ENCODE measurements at places on chromosomes 12 and 14. TPM values are rescaled to one million over a fixed set of nuclear protein-coding genes. Genes with fewer than 3 reads are reported as not detected.

DNA sequence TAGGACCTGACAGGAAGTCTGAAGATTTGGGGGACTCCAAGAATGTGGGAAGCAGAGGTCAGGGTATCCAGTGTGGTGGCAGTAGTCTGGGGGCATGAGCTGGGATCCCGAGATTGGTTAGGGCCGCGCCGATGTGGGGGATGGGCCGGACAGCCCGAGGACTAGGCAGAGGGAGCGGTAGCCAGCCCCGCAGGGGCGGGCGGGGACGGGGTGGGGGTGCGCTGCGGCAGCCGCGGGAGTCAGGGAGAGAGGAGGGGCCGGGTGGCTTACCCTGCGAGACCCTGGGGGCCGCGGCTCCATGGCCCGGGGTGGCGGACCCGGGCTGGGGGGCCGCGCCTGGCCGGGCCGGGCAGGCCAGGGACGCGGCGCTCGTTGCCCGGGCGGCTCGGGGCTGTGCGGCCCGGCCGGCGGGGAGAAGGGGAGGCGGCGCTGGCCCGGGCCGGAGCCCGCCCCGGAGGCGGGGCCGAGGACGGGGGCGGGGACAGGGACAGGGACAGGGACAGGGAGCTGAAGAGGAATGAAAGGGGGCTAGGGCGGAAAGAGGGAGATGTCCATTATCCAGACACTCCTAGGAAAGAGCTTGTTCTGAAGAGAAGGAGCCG is 5.6 kb downstream of the ZNF385A start:
- no peak overlapping the region for H3K27ac ChIP-seq
- H3K4me3 ChIP-seq, result no peak overlapping the region
- no peaks in the 10 kb centered on the region for H3K27me3 ChIP-seq
- no peak for DNase-seq

- H3K27me3 ChIP-seq, result no peaks in the 10 kb centered on the region
- peaks cover 19% of the 10 kb centered on the region for H3K4me1 ChIP-seq
- H3K4me3 ChIP-seq, result no peak overlapping the region
- no peak for DNase-seq
These were observed 8.3 kb downstream of the EMG1 start for GRCh38 chr12:6979021-6979420.

DNA sequence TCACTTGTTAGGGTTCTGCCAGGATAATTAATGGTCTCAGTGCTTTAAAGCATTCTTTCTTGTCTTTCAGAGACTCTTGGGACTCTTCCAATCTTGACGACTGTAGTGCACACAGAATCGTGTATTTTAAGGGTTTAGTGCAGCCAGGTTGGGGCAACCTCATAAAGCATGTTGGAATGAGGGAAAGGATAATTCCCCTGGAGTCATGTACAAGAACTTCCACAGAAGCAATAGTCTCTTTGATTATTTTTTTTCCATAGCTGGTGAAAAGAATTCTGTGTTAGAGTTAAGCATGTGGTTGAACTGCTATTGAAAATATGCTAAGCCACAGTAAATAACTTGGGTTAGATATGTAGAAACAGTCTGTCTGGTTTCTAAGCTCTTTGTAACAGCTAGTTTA is 246.8 kb upstream of the DAAM1 start:
- no peaks in the 10 kb centered on the region for H3K36me3 ChIP-seq
- H3K4me3 ChIP-seq, result no peak overlapping the region

DNA sequence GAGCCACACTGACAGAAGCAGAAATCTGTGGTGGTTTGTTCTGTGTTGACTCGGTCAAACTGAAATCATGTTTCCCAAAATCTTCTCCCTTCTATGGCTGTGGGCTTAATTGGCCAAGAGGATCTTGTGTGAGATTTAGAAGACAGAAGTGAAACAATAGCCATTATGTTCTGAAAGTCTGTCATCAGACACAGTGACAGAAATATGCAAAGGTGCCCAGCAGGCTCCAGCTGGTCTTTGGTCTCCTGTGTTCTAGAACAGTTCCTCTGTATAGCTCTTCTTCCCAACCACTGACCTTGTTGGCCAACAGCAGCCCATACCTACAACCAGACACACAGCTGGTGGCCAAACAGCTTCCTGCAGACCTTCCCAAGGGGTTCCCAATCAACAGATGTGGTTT is 25.0 kb upstream of the COCH start:
- H3K27ac ChIP-seq, result no peak overlapping the region
- peaks cover 50% of the 10 kb centered on the region for H3K27me3 ChIP-seq
- H3K36me3 ChIP-seq, result no peaks in the 10 kb centered on the region

GRCh38 chr12:15151161-15152091 is 69.8 kb downstream of the RERG start:
- no peaks in the 10 kb centered on the region for H3K4me1 ChIP-seq
- no peak overlapping the region for H3K27ac ChIP-seq
- no peak for DNase-seq
- peaks cover 8% of the 10 kb centered on the region for H3K27me3 ChIP-seq

DNA sequence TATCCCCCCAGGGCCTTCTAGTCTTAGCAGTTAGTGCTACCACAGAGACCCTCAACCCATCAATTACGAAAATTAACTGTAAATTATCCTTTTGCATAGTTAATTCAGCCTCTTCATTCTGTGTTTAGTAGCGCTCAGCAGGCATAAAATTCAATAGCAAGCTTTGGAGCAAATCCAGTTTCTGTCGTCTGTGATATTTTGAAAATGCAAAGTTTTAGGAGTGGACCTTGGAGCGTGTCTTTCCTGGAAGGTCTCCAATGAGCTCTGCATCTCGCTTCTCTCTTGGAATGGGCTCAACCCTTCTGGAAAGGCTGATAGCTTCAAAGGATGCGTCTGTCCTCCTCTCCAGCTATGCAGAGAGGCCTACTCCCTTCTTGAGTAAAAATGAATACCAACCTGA is 222.9 kb downstream of the SLC15A4 start:
- no peaks in the 10 kb centered on the region for H3K36me3 ChIP-seq
- no peaks in the 10 kb centered on the region for H3K4me1 ChIP-seq
- H3K27me3 ChIP-seq, result no peaks in the 10 kb centered on the region
- DNase-seq, result no peak

DNA sequence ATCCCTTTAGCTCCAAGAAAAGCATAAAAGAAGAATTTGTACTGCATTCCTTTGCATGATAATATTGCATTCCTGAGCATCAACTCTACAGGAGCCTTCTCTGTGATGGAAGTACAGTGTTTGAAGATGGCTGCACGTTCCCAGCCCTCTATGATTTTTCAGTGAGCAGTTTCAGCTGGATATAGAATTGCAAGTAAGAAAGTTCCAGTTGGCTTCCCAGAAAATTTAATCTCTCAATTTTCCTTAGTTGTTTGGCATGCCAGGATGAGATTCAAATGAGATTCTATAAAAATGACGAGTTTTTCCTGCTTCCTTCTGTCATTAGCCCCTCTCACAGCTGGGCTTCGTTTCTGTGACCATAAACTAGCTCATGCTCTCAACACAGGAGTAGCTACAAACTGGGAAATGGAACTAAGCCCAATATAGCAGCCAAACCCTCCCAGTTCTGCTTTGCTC is 109.9 kb downstream of the TTC8 start:
- no peak overlapping the region for H3K27ac ChIP-seq
- no peak for DNase-seq
- H3K4me3 ChIP-seq, result no peak overlapping the region
- peaks cover 12% of the 10 kb centered on the region for H3K27me3 ChIP-seq
- H3K36me3 ChIP-seq, result no peaks in the 10 kb centered on the region

Gene SERPINA9
- total RNA-seq, result not detected
